RWPE2 (cell line): ENCODE measurements at places on chromosomes 7 and 10.

- H3K36me3 ChIP-seq = no peaks in the 10 kb centered on the region
- no peak overlapping the region for H3K4me3 ChIP-seq
- no peak for DNase-seq
Measured at GRCh38 chr10:106179430-106179829, 985.1 kb downstream of the SORCS1 start.

- DNase-seq = no peak
- no peak overlapping the region for H3K27ac ChIP-seq
- H3K4me3 ChIP-seq = no peak overlapping the region
- peaks cover 81% of the 10 kb centered on the region for H3K27me3 ChIP-seq
- H3K36me3 ChIP-seq = no peaks in the 10 kb centered on the region
Measured at GRCh38 chr7:15682751-15683245, 3.7 kb downstream of the MEOX2 start.

DNA sequence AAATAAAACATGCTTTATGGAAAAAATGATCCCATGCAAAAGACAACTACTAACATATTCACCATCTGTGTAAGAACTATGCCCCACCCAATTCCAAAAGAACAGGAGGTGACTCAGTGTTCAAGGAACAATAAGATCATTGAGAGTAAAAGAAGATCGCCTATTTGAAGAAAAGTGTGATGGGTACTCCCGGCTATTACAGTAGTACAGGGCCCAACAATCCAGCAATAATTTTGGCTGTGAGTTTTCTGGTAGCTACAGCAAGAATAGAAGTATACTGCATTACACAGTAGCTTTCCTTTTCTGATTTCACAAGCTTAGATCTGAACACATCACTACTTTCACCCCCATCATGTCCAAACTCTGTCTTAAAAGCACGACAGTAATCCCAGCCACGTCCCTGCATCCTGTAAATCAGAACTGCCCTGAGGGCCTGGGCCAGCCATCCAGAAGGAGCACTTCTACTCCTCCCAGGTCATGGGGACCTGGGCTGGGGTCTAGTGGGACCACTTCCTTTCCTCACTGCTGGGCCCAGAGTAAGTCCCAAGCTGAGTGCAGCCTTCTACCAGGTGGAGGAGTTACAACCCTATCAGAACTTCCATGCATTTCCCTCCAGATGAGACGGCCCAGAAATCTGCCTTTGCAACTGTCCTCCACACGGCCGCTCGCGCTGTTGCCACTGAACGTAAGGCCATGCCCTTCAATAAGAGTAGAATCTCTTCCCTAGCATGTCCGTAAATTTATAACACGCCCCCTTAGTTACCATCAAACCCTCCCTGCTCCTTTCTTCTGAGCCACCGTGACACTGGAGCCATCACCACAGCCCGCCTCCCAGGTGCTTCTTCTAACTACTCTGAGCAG lies 7.9 kb downstream of the ESYT2 start:
- peaks cover 6% of the 10 kb centered on the region; the same call in 1 of the 2 replicates for H3K36me3 ChIP-seq
- peak overlapping the region; percentile 99 for H3K27ac ChIP-seq
- DNase-seq = no peak
- peaks cover 58% of the 10 kb centered on the region for H3K4me1 ChIP-seq
- H3K4me3 ChIP-seq = no peak overlapping the region

GRCh38 chr10:61796785-61797184 lies 104.7 kb upstream of the ARID5B start:
- H3K27ac ChIP-seq = no peak overlapping the region
- no peaks in the 10 kb centered on the region for H3K4me1 ChIP-seq
- no peaks in the 10 kb centered on the region for H3K36me3 ChIP-seq
- H3K27me3 ChIP-seq = no peaks in the 10 kb centered on the region

- no peak overlapping the region for H3K27ac ChIP-seq
- DNase-seq = no peak
- H3K36me3 ChIP-seq = no peaks in the 10 kb centered on the region
- H3K4me1 ChIP-seq = no peaks in the 10 kb centered on the region
- H3K27me3 ChIP-seq = no peaks in the 10 kb centered on the region
Measured at GRCh38 chr7:52685333-52685732, 350.1 kb upstream of the POM121L12 start.

GRCh38 chr10:63700631-63701156 lies 179.5 kb downstream of the REEP3 start:
- peak overlapping the region; percentile 90 for H3K27ac ChIP-seq
- peaks cover 49% of the 10 kb centered on the region for H3K4me1 ChIP-seq
- no peaks in the 10 kb centered on the region for H3K36me3 ChIP-seq
- no peaks in the 10 kb centered on the region for H3K27me3 ChIP-seq
- DNase-seq = no peak
